ENCODE measurements at places on chromosomes 1 and 21. TPM values are rescaled to one million over a fixed set of nuclear protein-coding genes. Genes with fewer than 3 reads are reported as not detected.

- DNase-seq = no peak
Observed at GRCh38 chr1:25973610-25974321, 24.1 kb downstream of the PAFAH2 start.

- DNase-seq = no peak
Observed at GRCh38 chr1:227049253-227049652, 109.2 kb downstream of the COQ8A start.

- DNase-seq = no peak
Observed at GRCh38 chr1:96464522-96464921, 257.1 kb upstream of the PTBP2 start.

USH2A gene
- not detected for total RNA-seq

DNA sequence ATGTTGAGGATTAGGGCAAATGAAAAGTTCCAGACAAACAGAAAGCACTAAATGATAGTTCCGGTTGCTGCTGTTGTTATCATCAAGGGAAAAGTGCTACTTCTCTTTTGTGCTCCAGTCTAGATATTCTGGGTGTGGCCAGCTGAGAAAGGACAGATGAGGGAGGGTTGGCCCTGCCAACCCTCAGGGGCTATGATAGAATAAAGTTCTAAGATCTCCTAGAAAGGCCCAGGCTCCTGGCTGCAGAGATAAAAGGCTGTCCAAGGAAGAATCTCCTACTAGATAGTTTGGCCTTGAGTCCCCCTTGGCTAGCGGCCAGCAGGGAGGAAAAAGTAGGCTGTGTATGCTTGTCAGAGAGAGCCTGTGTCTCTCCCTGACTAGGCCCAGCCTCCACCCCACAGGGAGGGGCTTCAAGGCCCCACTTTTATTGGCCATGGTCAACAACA, 31.5 kb downstream of the RIMS3 start:
- peak; percentile 27 for DNase-seq

GRCh38 chr1:108585313-108585712, 25.4 kb downstream of the EEIG2 start:
- no peak for DNase-seq

SH2D1B gene
- total RNA-seq = 0.19 TPM

AMY2A gene
- not detected for total RNA-seq

DNA sequence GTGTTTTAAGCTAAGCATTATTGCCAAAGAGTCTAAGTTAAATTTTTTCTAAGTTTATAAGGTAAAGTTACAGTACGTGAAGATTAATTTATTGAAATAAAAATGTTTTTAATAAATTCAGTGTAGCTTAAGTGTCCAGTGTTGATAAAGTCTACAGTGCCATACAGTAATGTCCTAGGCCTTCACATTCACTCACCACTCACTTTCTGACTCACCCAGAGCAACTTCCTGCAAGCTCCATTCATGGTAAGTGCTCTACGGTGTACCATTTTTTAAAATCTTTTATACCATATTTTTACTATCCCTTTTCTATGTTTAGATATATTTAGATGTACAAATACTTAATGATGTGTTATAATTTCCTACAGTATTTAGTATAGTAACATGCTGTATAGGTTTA, 173.2 kb downstream of the CACNA1E start:
- DNase-seq = no peak

DNA sequence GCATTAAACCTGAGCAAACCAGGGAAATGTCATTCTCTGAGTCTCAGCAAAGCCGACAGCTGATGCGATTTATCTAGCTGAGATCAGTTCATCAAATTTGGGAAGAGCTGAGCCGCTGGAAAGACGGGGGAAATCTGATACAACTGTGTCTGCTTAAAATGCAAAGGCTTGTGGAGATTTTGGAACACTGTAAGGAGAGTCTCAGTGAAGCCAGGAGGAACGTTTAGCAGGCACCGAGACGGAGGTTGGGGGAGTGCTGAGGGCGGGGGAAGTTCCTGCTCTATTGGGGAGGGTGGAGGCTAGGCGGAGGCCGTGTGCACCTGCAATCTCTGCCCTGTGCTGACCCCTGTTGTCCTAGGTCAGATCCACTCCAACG, 143.2 kb upstream of the CSF3R start:
- no peak for DNase-seq

GRCh38 chr1:161038523-161039153, at the start of gene TSTD1:
Gene TSTD1, minus strand, starts transcription at chr1:161038964. Its CDS starts 75 bp downstream, at chr1:161038889.
- no peak for DNase-seq

BLACAT1 gene
- not detected for total RNA-seq

- no peak for DNase-seq
Observed at GRCh38 chr1:100714599-100714998, 4.9 kb upstream of the VCAM1 start.

DNA sequence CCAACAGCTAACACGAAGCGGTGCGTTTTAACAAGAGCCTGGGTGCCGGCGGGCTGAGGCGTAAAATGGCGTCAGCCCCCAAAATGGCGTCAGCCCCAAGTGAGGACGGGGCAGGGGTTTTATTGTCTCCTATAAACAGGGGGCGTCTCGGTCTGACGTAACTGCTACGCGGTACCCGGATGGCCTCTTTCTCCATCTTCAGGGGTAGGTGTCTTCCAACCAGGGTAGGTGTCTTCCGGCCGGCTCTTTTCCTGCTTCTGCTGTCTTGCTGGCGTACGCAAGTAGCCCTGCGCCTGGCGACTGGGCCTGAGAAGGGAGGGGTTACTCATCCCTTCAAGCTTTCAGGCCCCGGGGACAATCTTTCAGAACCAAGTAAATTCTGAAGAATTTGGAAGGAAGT, 45.3 kb downstream of the LGR6 start:
- no peak for DNase-seq

CD160 gene
- not detected for total RNA-seq

TCEANC2 gene
- 6.8 TPM for total RNA-seq

DNA sequence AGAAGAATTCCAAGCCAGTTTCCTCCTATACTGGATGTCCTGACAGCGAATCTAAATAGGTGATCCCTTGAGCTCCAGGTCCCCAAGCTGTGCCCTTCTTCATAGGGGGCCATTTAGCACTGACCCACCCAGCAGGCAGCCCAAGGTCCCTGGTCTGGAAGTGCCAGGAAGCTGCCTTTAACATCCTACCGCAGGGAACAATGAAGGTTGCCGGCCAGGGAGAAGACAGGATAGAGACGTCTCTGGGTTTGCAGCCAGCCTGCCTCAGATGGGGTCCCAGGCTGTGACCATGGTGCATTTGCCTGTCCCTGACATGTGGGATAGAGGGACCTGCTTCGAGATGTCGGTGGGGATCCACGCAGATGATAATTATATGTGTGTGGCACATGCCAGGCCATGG, 2.7 kb upstream of the RIPK4 start:
- DNase-seq = no peak

MATN1 gene
- 0.84 TPM for total RNA-seq

DNA sequence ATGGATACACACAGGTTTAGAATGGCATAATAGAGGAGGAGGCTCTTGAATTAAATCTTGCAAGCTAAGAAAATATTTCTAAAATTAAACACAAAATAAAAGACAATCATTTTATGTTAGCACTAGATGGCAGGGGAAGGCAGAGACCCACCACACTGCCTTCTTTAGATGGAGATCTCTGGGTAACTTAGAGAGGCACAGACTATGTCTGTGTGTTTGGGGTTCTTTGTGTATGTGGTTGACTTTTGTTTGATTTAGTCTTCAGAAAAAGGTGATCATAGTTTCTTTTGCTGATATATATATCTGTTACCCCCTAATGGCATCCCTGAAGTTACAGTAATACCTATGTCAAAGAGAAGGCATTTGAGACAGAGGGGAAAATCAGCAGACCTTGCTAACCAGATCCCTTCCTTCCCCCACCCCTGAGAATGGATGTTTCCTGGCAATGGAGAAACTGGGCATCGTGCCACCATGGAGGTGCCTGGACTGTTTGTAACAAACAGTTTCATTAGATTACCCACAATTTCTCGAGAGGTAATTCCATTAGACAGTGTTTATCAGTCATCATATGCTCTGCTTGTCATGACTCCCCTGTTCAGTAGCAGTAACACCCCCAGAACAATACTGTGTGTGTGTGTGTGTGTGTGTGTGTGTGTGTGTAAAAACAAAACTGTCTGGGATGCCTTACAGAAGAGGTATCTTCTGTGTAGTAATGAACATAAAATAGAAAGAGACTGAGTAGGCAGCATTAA, 228.3 kb upstream of the DEPDC1 start:
- DNase-seq = no peak

CYP4X1 gene
- total RNA-seq = 14.1 TPM

- no peak for DNase-seq
Observed at GRCh38 chr1:115980998-115981993, 5.0 kb downstream of the SLC22A15 start.

GRCh38 chr1:7582460-7582972, 188.6 kb upstream of the VAMP3 start:
- DNase-seq = no peak

AGO3 gene
- total RNA-seq = 39.9 TPM

DNA sequence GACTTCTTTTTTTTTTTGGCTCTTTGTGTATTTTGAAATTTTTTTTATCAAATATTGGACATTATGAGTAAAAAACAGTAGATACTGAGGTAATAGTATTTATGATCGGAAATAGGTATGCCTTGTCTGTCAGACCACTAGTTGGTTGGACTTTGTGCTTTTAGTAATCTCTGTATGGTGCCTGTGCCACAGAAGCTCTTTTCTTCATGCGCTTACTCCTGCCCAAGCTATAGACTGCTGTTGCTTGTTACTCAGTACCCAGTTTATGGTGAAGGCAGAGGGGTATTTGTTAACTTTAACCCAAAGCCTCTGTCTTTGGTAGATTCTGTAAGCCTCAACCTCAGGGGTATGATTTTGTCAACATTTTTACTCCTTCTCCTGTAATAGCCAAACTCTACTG, 8.6 kb downstream of the SLC30A7 start:
- no peak for DNase-seq

PALMD gene
- total RNA-seq = 86.2 TPM

DCDC2B gene
- not detected for total RNA-seq

GRCh38 chr1:185734929-185735700, 924 bp downstream of the HMCN1 start:
- DNase-seq = no peak

DNA sequence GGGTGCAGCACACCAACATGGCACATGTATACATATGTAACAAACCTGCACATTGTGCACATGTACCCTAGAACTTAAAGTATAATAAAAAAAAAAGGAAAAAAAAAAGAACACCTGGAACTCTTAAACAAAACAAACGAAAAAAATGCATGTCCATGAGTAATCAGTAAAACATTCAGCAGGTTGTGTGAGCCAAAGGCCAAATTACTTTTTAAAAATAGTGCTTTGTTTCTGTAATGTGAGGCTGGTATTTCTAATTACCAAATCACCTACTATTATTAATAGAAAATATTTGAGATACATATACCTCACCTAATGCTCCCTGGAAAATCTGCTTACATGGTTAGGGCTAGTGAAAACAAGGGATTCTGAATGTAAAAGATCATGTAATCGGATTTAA, 294.4 kb upstream of the NR5A2 start:
- DNase-seq = no peak

DNA sequence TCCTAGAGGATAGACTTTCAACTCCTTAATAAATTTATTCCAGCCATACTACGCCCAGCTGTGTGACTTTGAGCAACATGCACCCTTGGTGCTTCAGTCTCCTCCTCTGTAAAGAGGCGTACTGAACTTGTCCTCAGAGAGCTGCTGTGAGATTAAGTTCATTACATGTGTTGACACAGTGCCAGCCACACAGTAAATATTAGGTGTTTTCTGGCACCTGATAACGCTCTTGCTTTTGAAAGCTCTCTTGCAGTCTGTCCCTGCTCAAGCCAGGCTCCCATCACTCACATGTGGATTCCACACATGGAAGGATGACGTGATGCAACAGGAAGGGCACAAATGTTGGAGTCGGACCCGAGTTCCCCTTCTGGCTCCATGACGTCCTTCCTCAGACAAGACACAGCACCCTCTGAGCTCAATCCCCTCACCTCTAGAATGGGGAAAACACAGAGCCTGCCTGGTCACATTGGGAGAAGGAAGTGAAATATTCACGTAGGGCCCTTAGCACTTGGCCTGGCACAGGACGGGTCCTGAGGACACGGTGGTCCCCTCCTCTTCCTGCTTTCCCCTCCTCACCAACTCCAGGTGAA, 7.7 kb downstream of the IFNLR1 start:
- no peak for DNase-seq

- DNase-seq = no peak
Observed at GRCh38 chr1:53535846-53536245, 76.6 kb downstream of the DMRTB1 start.

LINGO4 gene
- not detected for total RNA-seq

DNA sequence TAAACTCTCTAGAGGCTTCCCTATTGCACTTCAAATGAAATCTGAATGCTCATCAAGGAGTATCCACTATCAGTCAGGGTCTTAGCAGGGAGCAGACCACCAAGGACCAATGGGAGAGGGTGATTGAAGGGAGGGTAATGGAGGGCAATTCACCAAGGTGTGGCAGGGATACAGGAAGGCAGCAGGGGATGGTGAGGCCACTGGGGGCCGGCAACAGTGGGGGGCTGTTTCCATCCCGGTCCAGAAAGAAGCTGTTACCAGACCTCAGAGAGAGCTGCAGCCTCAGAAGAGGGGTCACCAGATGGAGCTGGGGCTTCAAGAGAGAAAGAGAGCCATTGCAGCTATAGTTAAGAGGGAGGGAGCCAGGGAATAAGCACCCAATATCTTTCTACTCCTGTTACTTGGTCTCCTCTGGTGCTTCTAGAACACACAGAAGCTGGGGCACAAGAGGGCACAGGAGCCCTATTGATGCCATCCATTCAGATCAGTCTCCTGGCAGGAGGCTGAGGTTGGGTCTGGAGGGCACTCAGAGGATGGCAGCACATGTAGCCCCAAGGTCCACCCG, 417.6 kb downstream of the PTPRU start:
- no peak for DNase-seq

GRCh38 chr1:81329041-81329440, 471.7 kb upstream of the ADGRL2 start:
- no peak for DNase-seq

GRCh38 chr1:23562137-23562876, 3.0 kb upstream of the ID3 start:
- peak; percentile 75 for DNase-seq

CD48 gene
- total RNA-seq = 5.2 TPM

DNA sequence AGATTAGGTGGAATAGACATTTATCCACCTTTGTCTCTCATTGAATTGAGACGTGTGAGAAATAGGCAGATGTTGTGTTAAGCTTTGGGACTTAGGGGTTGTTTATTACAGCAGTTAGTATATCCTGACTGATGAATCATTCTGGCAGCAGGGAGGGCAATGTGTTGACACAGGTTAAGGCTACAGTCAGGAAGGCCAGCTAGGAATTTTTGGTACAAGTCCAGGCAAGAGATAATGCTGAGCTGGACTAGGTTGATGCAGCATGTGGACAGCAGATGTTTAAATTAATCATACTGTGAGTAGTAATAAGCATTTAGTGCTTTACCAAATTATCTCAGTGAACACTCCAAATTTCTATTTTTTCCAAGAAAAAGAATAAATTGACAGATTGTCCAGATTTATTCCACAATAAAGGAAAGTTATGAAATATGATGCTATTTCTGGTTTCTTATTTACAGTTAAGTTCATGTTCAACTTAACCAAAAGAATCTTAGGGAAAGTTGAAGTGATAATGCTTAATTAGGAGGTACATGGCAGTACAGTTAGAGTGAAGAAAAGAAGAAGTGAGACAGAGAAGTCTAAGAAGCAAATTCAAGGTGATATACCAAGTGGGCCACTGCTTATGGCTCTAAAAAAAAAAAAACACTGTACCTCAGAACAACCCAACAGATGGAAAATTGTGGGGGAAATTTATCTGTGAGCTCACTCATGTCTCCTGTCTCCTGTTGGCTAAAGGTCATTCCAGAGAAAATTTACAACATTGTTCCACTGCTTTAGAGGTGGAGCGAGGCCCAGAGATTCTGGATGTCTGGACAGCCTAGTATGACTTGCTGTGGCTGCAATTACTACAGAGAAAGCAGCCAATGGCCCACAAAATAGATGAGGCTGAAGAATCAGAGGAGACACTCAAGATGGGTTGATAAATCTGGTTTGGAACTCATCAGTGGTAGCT, 102.7 kb upstream of the C21orf91 start:
- no peak for DNase-seq
